ENCODE measurements at places on chromosomes 12 and 14.

DNA sequence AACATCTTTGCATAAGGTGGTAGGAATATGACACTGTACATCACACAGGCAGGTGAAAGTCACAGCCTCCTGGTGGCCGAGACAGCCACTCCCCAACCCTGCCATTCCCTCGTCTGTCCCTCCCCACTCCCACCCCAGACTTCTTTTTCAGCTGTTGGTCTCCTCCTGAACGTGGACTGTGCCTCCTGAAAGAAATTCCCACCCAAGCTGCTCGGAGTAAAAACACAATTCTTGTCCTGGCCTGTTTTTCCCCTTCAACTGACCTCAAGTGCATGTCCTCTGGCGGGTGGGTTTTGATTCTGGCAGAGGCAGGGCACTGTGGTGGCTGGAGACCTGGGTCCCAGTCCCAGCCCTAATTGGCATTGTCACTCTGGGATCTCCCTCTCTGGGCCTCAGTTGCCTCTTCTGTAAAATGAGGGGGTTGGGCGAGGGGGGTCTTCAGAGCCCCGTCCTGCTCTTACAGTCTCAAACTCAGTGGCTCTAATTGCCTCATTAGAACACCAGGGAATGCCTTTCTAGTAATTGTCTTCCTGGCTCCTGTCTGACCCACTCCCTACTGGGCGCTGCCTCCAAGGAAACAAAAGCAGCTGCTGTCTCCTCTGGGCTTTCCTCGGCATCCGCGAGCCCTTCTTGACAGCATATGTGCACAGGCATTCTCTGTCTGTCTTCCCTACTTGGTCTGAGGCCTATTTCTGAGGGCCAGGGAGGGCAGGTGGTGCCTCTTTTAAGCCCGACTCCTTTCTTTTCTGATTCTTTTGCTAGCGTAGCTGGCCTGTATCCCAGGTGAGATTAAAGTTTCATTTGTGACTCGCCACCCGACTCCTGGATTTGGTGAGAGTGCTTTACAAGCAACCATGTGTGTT lies 186.6 kb upstream of the RMST start:
- DNase-seq: peak; percentile 75

DNA sequence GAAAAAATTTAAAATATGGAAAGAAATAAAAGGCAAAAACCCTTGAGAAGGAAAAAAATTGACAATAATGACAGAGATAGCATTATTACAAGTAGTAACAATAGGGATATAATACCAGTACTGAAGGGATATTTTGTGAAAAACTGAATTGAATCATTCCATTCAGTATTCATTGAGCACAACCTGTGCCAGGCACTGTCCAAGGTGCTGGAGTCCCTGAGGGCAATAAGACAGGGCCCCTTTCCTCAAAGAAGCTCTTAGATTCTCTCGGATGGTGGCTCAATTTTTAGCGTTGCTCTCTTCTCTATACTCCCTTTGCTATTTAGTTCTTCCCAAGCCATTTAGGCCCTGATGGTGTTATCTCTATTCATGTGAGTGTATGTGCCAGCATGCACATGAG lies 34.3 kb upstream of the GAS2L3 start:
- DNase-seq: no peak

DNA sequence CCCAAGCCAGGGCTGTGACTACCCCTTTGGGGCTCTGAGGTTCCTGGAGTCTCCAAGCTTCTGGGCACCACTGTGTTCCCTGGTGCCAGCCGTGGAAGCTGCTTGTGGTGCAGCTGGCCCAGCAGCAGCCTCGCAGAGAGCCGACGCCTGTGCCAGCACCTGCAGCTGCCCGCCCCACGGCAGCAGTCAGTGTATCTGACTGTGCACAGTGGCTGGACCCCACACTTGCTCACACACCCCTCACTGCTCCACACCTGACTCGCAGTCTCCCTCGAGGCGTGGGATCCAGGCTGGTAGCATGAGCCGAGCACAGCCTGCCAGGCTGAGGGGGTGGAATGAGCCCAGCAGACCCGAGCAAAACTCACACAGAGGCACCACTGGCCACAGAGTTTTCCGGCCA lies 325.2 kb downstream of the PCNX1 start:
- DNase-seq: no peak

- no peak for DNase-seq
These were observed 14.3 kb downstream of the EXOC3L4 start for GRCh38 chr14:103108749-103109207.

DNA sequence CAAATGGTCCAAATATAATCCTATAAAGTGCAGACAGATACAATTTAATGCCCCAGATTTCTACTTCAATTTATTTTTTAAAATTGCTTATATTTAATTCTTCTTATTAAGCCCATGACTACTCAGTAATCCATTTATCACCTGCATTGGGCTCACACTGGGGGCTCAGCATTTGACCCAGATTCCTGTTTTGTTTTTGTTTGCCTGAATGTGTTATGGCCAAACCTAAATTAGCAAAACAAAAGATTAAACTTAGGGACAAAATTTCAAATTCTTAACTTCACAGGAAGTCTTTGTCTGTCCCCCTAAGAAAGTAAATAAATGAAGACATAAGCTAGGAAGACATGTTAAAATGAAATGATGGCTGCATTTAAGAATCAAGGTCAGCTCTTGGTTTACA lies 322.3 kb downstream of the RMST start:
- no peak for DNase-seq

GRCh38 chr12:95674631-95675030 lies 115.9 kb downstream of the NTN4 start:
- DNase-seq: peak; percentile 93

GRCh38 chr14:77421201-77421600 lies 2.1 kb downstream of the NOXRED1 start:
- no peak for DNase-seq

GRCh38 chr12:113130457-113131135 lies 5.0 kb downstream of the RASAL1 start:
- no peak for DNase-seq

Data from DMS79 treated with DMSO at 0.1 percent for 48 hours (cell line).